ENCODE measurements at places on chromosomes 12 and 14.

GRCh38 chr14:105023791-105024480, 3.1 kb upstream of the CDCA4 start:
- no peak for DNase-seq

- no peak for DNase-seq
These were observed 20.7 kb downstream of the XRCC3 start for GRCh38 chr14:103694572-103695026.

DNA sequence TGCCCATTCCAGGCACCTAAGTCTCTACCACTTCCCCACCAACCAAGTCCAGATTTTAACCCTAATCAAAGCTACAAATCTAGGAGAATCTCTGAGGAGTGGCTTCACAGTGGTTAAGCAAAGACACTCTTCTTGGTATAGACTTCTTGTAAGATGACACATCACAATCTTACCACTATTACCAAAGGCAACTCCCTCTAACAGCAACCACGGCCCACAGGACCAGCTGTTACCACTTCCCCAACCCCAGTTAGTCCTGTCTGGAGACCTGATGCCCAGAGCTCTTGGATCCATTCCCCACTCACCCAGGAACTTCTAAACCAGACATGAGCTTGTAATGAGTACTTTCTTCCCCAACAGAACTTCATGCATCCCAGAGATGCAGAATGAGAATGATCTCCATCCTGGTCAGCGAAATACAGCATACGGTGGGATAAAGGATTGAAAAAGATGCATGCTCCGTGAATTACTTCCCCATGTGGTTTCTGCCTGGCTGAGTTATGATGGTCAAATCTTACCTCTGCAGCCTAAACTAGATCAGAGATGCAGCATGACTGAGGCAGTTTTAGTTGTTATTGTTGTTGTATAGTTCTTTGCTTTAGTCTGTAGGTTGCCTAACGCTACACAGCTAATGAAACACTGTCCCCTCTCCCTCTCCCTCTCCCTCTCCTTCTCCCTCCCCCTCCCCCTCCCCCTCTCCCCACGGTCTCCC, 87.7 kb upstream of the FOXN3 start:
- no peak for DNase-seq

- DNase-seq = no peak
These were observed 15.4 kb downstream of the DGLUCY start for GRCh38 chr14:91129261-91129660.

GRCh38 chr12:120835304-120835612, 68.9 kb downstream of the SPPL3 start:
- DNase-seq = no peak

GRCh38 chr14:45091710-45092109, 7.8 kb downstream of the PRPF39 start:
- DNase-seq = no peak

DNA sequence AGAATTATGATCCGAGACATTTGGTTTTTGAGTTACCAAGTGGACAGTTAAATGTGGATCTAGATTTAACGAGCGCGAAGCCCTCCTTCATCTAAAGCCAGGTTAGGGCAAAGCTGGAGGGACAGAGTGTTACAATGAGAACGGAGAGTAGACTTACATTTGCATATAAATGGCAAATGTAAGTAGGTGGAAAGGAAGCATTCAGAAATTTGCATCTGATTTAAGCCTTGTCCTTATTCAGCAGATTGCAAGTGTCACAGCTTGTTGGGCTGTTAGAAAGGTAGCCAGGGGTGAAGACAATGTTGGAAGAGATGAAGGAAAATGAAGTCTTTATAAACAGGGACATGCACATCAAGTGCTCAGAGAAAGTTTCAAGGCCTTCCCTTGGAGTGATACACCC, 806.2 kb downstream of the GALC start:
- no peak for DNase-seq

DNA sequence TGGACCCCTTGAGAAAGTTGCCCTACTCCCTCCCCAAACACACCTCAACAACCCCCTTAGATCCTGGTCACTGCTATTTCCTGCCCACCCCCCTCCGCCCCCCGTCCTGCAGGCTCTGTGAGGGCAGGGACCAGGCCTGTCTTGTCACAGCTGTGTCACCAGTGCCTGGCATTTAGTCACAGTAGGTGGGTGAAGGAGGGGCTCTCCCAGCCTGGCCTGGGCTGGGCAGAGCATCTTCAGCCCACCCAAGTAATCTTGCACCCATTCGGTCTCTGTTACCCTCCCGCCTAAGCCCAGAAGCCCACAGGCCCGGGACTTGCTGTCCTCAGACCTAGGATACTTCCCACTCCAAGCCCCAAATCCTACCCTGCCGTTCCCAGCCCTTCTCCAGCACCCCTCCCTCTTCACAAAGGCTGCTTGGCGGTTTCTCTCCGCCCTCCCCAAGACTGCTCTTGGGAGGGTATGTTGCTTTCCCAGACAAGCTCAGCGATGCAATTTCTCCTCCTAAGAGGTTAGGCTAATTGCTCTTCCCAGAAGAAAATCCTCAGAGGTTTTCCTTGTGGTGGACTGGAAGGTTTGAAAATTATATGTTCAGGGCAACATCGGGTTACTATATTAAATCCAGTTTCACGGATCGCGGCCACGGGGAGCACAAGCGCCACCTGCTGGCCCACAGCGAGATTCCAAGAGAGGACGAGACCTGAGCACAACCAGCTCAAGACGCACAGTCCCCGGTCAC, 50.8 kb upstream of the ZFP36L1 start:
- DNase-seq = peak; percentile 45

DNA sequence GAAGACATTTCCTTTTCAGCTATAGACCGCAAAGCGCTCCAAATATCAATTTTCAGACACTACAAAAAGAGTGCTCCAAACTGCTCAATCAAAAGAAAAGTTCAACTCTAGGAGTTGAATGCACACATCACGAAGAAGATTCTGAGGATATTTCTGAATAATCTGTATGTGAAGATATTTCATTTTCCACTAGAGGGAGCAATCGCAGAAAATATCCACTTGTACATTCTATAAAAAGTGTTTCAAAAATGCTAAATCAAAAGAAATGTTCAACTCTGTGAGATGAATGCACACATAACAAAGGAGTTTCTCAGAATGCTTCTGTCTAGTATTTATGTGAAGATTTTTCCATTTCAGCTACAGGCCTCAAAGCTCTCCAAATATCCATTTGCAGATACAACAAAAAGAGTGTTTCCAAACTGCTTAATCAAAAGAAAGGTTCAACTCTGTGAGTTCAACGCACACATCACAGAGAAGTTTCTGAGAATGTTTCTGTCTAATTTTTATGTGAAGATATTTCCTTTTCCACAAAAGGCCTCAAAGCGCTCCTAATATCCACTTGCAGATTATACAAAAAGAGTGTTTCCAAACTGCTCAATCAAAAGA, 643.8 kb upstream of the ALG10B start:
- no peak for DNase-seq

DNA sequence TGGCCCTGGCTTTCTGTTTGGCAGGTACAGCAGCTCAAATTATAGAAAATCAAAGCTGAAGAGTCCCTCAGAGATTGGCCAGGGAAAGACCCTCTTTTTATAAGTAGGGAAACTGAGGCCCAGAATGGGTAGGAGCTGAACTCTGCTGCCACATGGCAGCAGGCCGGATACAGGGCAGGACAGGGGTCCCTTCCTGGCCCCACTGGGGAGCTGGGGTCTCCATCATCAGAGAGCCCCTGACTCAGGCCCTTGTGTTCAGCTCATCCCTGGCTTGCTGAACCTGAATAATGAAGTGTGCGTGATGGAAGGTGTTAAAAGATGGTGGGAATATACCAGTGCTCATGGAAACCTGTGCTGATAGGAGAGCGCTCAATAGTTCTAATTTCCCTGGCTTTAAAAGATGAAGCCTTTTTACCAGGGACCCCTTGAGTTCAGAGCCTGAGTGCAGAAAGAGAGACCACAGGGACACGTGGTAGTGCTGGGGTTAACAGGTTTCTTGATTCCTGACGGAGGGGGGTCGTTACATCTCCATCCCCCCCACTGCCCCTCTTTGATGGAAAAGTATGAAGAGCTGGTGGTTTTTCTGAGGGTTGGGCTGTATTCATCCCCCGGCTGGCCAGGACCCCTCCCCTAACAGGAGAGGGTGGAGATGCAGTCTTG, 4.4 kb downstream of the DLK1 start:
- DNase-seq = no peak

- DNase-seq = no peak
These were observed 30.0 kb downstream of the DGLUCY start for GRCh38 chr14:91143862-91144261.

DNA sequence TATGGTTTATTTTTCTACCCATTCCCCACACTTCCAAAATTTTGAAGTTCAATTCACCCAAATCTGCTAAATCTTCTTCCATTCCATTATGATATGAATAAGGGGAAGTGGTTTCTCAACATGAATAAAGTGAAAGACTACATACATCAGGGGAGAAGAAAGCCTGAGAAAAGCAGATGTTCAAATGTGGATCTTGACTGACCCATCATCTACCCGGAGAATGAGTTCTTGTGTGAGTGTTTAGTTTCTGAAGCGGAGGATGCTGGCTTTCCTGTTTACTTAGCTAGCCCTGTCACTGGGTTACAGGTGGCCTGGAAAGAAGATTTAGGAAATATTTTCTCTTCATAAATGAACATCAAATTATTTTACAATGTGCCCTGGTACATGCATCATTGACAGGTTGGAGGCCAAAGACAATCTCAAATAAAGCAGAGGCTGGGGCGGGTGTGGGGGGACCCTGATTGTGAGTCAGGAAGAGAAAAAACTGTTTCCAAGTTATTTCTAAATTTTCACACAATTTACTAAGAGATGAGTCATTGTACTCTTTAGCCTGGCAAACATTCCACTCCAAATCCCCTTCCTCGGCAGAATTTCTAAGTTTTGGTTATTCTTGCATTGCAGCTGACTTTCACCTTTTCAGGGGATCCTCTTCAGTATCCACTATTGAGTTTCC, 135.6 kb downstream of the SLC25A21 start:
- DNase-seq = no peak
